Kidney (tissue), 22 donors: ENCODE measurements at places on chromosomes 3 and 15. TPM values are rescaled to one million over a fixed set of nuclear protein-coding genes. Genes with fewer than 3 reads are reported as not detected.

EPHA3 gene
- polyA plus RNA-seq, result 0.19 TPM

TMEM202 gene
- not detected for polyA plus RNA-seq

REC114 gene
- not detected for polyA plus RNA-seq

TRIM42 gene
- not detected for polyA plus RNA-seq

DNA sequence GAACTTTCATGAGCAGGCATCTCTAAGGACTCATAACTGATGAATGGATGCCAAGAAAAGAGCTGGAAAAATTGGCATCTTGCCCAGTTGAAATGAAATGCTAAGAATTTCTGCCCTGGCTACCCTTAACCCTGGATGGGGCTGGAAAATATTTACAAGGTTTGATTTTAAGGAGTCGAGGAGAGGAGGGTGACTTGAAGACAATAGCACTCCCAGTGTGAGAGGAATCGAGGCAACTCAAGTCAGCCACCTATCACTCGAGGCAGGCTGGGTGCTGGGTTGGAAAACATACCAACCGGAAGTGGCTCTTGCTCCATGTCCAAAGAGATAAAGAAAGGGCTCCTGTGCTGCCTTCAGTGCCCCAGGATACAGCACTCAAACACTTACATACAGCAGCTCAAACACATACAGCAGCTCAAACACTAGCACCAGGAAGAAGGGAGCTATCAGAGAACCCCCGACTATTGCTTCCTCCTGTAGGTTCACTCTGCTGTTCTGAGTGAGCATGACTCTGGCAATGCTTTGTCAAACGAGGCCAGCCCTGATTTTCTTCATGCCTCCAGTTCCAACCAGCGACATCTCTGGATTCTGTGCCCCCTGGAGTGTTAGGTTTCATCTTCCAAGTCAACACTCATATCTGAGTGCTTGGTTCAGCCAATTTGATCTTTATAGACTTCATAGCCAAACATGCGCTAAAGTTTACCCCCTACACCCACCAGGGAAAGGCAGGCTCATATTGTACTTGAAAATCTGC lies 4.9 kb downstream of the PRICKLE2 start:
- peak; percentile 62 for DNase-seq

- DNase-seq, result no peak
Measured at GRCh38 chr15:67685008-67685599, 140.2 kb upstream of the SKOR1 start.

- no peak for DNase-seq
Measured at GRCh38 chr3:52034651-52035050, 21.7 kb downstream of the DUSP7 start.
